Stromal cell of bone marrow (primary cell): ENCODE measurements at places on chromosomes 11 and 22.

DNA sequence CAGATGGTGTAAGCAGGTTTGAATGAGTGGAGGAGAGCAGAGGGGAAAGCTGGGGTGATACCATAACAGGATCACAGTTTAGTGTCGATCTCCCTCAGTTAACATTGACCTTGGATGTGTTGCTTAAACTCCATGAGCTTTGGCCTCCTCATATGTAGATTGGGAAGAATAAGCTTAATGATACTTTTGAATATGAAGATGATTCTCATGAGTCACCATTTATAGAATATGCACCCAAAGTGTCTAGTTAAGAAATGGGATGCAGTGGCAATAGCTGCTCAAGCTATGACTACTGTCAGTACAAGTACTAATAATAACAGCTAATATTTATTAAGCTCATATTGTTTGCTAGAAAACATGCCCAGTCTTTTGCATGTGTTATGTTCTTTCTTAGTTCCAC lies 236.2 kb upstream of the KIRREL3 start:
- DNase-seq, result no peak

DNA sequence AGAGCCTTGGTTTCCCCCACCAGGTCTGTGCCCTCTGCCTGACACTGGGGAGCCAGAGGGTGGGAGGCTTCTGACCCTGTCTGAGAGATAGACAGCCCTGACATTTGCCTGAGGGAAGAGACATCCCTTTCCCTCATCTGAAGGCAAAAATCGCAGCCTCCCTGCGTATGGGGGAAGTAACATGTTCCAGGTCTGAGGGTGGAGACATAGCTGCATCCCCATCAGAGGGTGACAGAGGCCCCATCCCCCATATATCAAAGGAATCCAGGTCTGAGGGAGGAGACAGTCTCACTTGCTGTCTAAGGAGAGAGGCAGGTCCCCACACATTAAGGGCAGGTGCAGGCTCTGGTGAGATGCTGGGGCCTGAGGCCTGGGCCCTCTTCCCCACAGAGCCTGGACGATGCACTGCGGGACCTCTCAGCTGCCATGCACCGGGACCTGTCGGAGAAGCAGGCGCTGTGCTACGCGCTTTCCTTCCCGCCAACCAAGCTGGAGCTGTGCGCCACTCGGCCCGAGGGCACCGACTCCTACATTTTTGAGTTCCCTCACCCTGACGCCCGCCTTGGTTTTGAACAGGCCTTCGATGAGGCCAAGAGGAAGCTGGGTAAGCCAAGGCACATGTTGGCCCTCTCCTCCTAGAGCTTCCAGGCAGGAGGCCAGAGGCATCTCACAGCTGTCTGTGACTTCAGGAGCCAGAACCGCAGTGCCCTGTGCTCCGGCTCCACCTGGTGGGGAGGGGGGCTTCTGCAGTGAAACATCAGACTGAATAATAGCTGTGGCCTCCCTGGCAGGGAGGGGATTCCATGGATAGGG lies 16.1 kb upstream of the RELT start:
- DNase-seq, result no peak

- DNase-seq, result no peak
These were observed 14.9 kb upstream of the ADA2 start for GRCh38 chr22:17234144-17234623.

DNA sequence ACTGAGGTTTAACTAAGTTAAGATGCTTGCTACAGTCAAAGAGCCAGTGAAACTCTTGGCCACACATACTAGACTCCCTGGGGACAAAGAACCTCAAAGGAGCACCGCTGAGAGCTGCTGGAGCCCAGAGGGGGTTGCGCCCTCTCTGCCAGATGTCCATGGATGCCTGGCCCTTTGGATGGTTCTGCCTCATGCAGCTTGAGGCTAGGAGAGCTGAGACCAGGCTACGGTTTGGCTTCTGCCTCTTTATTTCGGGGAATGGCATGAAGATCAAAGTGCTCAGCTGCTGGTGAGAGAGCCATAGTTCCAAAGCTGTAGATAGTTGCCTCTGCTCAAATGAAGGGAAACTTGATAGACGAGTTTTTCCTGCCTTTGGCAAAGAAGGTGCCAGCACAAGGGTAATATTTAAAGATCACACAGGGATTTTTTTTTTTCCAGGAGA lies 43.0 kb downstream of the RASSF10 start:
- no peak for DNase-seq

DNA sequence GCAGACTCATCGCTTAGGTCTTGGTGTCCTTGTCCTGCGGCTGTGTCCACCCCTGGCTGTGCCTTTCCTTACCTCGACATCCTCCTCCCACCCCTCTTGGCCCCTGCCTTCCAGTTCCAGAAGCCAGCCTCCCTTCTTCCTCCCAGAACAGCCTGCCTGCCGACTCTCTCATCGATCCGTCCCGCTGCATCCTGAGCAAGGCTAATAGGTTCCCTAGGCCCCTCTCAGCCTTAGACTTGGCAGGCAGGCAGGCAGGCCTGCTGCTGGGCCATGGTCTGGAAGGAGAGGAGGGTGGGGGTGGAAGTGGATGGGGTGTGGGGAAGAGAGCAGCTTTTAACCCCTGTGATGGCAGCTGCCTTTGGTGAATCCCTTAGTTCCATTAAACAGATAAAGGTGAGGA lies 196.7 kb upstream of the TBCEL start:
- DNase-seq, result no peak

DNA sequence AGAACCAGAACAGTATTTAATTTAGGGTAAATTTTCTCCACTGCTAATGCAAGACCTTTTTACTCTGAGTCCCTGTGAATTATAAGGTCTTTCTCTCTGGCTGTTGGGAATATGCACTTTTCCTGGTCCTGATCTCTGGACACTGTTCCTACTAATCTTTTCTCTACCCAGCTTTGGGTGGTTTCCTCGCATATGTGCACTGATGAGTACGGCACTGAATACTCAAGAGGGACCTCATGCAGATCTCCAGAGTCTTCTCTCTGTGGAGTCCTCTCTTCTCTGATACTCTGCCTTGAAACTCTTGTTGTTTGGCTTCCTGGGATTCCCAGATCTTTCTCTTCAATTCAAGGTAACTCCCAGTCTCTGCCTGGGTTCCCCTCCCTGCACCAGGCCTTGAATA lies 14.0 kb downstream of the KCTD14 start:
- no peak for DNase-seq

DNA sequence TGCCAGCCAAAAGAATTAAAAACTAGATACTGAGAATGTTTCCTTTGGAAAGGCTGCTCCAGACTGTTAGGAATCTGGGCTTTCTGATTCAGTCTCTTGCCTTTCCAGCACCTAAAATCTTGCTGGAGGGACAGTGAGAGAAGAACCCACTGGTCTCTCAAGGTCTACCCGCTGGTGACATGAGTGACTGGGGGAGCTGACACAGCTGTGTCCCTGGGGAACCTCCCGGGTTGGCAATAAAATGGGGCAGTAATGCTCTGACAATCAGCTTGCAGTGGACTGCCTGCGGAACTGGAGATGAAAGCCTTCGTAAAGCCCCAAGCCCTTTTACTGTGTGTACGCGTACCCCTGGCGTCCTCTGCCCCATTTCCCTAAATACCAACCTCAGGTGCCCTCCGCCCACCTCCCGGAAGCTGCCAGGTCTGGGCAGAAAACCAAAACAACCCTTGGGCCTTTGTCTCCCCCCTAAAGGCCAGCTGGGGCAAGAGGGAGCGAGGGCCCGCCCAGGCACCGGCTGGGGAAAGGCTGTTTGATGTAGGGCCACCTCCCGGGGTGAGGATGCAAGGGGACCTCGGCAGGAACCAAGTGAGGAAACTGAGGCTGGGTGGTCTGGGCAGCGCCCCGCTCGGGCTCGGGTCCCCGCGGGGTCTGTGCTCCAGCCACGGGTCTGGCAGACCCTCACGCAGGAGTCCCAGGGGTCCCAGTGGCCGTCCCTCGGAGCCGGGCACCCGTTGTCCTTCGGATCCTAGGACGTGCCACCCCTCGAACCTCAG lies 741 bp downstream of the CARS1 start:
- DNase-seq, result no peak

DNA sequence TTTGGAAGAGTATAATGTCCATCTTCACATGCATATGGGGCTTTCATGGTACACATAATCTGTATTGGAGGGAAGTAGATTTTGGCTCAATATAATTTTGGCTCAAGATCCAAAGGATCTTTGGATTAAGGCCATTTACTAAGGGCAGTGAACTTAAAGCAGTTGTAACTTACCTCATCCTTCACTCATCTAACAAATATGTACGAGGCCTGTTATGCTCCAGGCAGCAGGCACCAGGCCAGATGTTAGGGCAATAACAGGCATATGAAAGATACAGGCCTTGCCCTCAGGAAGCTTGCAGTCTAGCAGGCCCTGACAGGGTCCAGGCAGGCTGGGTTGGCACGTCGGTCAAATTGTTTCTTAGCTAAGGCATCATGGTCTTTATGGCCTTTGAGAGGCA lies 44.6 kb downstream of the LIF start:
- DNase-seq, result no peak

GRCh38 chr11:96132437-96132836 lies 208.5 kb upstream of the MTMR2 start:
- no peak for DNase-seq

DNA sequence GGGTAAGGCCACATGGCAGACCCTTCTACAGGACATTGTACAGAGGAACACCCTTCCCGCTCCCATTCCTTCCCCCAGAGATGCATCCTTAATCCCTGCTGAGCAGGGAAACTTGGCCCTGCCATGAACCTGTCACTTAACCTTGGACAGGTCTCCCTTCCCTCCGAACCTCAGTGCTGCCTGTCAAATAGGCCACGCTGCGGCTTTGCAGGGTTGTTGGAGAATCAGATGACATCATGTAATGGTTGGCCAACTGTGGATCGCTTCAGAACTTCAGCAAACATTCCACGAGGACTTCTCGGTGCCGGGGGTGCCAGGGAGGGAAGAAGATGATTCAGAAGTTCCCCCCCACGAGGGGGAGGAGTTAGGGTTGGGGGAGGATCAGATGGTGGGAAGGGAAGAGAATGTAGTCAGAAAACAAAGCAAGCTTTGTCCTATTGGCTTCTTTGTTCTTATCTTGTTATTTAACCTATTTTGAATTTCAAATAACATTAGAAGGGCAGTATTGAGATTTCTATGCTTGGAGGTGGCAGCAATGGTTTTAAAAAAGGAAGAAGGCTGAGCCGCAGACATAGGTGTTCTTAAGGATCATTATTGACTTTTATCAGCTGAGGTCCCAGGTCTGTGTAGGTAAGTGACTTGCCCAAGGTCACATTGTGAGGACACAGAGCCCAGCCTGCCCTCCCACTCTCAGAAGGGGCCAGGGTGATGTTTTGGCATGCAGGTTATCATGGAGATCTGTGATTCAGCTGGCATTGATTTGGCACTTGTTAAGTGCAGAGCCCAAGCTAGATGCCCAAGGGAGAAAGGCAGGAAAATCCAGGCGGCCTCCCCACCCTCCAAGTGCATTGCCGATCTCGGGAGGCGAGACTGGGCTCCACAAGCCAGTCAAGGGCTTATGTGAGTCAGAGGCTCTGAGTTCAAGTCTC lies 3.1 kb downstream of the CDC42EP1 start:
- DNase-seq, result peak; percentile 96

GRCh38 chr11:61076506-61077304 lies 25.6 kb upstream of the CD5 start:
- DNase-seq, result no peak

- no peak for DNase-seq
These were observed 88.5 kb downstream of the MYEOV start for GRCh38 chr11:69382131-69383128.

DNA sequence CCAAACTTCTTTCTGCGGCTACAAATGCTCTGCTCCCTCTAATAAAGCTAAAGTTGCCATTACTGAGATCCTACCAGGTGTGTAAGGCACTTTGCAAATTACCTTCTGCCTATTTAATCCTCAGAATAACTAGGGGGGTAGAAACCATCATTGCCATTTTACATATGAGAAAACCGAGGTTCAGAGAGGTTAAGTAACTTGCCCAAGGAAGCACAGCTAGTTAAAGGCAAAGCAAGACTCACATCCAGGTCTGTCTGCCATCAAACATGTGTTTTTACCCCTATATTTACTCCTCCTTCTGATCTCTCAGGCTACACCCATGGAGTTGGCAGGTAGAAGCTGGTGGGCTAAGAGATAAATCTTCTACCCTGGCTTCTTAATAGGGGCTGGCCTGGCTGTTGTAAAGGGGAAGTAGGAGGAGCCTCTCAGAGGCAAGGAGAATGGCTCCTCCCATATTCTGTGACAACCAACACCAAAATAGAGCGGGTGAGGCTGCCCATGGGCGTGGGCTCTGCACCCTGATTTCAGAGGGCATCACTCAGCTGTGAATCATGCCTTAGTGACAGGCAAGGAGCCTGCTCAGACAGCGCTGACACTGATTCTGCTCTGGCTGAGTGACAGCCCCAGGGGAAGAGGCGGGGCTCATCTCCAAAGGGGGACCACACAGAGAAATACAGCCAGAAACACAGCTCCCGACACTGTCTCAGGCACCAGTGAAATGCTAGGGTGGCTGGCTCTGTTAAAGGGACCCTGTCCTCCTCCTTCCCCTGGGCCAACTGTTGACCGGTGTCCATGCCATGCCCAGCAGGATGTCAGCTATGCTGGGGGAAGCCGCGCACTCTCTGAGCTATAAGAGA lies 106.8 kb downstream of the ABTB2 start:
- peak; percentile 33 for DNase-seq

GRCh38 chr11:49208006-49208721 lies at the start of gene FOLH1:
Gene FOLH1, minus strand, starts transcription at chr11:49208602. Its CDS starts 193 bp downstream, at chr11:49208409.
- no peak for DNase-seq

DNA sequence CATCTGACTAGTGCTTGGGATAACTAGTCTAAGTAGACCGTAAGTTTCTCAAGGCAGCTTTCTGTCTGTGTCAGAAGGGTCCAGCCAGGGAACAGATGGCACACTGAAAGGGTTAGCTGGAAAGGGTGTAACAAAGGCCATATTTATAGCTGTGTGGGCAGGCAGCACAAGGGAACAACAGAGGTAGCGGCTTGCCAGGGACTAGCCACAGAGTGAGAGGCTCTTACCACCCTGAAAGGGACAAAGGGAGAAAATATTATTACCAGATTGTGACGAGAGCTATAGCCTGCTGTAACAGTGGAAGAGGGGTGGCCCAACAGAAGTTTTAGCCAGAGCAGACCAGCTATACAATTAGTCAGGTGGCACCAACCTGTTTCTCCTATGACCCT lies 129.4 kb downstream of the CCDC34 start:
- DNase-seq, result no peak

DNA sequence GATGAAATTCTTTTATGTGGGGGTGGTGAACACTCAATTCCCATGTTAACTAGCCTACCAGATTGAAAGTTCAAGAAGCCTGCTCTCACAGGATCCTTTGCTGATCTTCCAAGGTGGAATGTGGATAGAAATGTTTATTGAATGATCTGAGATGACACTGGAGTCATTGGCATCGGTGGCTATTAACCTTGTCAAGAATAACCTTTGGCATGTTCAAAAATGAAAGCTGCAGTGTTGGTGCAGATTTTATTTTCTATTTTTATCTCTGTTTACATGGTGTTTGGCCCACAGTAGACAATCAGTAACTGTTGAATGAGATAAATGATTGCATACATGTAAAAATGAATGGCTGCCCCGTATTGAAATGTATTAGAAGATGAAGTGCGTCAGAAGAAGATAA lies 19.0 kb downstream of the MCAM start:
- DNase-seq, result no peak

DNA sequence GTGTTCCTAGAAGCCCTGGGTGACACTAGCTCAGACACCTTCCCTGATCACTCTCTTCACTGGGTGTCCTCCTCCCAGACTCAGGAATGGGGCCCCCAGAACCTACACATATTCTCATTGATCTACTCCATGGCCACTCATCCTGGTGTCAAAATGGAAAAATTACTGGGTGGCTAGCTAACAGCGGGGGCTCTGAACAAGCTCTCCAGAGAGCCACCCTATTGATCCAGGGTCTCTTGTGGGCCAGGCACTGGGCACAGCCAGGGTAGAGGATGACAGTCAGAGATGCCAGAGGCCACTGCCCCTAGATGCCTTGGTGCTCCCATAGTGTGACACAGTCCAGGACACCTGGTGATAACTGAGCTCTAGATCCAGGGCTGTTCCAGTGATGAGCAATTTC lies 393.1 kb downstream of the SOX6 start:
- no peak for DNase-seq
